Omental fat pad (tissue), 4 donors: ENCODE measurements at places on chromosomes 3 and 15.
A peak's percentile ranks its signal among the peaks of the same experiment; 100 is the strongest.

GRCh38 chr15:82312586-82313349 lies 36.5 kb downstream of the GOLGA6L10 start:
- no peak for DNase-seq

GRCh38 chr15:39205506-39206371 lies 375.1 kb upstream of the THBS1 start:
- DNase-seq, result no peak

DNA sequence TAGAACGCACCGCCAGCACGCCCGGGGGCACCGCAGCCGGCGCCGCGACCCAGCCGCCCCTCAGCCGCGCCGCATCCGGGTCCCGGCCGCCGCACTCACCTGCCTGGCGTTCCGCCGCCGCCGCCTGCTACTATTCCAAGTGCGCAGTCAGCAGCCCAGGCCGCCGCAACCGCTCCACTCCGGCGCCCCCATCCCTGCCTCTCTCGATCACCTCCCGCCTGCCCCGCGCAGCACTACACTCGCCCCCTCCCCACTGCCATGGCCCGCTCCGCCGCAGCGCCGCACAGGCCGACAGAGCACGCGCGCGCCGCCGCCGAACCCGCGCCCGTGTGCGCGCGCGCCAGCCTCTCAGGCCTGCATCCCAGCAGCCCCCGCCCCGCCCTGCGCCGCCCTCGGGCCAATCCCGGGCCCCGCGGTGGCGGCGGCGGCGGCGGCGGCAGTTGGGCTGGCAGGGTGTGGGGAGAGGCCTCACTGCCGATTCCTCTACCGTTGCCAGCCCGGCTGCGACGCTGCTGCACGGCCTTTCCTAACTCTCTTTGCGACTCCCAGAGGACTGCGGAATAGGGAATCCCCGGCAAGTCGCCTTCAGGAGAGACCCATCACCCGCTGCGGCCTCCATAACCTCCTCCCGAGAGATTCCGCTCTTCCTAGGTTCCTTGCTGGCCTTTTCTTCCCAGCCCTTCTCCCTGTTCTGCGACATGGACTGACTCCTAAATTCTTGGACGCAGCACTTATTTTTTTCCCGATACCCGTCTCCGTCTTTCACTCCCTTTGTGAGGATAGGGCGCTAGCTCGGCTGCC lies at the start of gene PIK3CB:
TSS of gene PIK3CB (minus strand) at position 333 of the 801 bp plus-strand sequence. CDS start 75,585 bp downstream, outside the sequence.
- peak; percentile 27 for DNase-seq

- DNase-seq, result no peak
Measured at GRCh38 chr3:143581972-143582722, 266.1 kb downstream of the SLC9A9 start.

DNA sequence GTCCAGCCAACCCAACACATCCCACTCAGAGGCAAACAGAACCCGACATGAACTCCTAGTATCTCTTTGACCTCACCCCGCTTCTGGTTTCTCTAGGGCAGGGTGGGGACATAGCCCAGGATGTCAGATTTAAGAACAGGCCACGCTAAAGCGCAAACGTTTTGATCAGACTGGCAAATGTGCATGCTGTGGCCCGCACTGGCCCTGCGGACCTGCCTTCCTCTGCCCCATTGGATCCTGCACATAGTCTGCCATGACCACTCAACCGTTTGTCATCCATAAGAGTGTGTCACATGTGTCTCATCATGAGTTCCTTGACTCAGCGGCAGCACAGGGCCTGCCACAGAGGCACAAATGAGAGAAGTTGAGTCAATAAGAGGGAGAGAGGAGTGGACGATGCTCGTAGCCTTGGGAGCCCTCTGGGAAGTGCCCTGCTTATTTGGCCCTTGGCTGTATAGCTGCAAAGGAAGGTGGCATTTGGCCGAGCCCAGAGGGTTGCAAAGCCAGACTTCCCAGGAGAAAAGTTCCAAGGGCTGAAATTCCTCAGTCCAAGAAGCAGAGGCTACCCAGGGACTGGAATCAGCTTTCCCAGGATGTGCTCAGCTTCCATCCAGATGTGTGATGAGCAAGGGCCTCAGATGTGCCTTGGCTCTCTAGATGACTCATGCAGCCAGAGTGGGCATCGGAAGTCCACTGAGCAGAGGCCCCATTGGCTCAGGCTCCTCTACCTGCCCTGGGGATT lies 55.5 kb upstream of the SLCO2A1 start:
- no peak for DNase-seq

- DNase-seq, result no peak
Measured at GRCh38 chr15:81098861-81099651, 35.0 kb upstream of the CFAP161 start.

GRCh38 chr15:52284164-52284563 lies 11.4 kb downstream of the MYO5C start:
- DNase-seq, result no peak

GRCh38 chr15:71111950-71112349 lies 3.3 kb upstream of the THSD4 start:
- DNase-seq, result no peak

GRCh38 chr3:114686621-114687020 lies 392.8 kb downstream of the TIGIT start:
- no peak for DNase-seq

- DNase-seq, result no peak
Measured at GRCh38 chr15:63792584-63792983, 41.2 kb downstream of the HERC1 start.

DNA sequence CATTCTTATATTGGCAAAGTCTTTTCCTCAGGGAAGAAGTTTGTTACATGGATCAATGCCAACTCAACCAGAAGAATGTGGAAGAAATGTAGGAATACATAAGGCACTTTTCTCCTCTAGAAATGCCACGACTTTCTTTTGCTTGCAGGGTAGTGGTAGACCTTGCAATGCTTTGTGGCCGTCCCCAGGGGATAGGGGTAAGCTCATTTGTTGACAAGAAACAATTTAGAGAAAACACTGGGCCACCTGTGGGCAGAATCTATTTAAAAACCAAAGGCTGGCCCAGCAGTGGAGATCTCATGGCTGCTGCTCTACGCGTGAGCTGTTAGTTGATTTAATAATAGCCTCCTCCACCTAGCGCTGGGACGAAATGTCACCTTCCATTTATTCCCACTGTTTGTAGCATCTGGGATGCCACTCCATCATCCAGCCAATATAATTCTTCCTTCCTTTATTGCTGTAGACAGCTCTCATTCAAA lies 64.6 kb upstream of the PFN2 start:
- DNase-seq, result no peak

DNA sequence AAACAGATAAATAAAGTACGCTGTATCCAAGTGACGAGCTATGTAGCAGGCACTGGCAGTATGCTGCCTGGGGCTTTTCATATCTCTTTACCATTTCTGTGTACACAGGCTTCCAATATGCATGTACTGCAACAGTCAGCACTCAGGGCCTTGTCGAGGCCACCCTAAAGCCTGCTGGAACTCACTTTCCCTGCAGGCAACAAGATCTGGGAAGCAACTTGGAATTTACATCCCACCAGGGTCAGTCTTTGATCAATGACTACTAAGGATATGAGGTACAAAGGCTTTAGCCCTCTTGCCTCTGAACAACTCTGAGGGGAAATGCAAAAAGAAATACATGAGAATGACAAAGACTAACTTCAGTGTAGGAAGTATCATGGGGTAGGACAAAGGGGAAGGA lies 101.8 kb upstream of the ARL6 start:
- DNase-seq, result no peak

- no peak for DNase-seq
Measured at GRCh38 chr3:45992133-45992729, 3.4 kb downstream of the FYCO1 start.

DNA sequence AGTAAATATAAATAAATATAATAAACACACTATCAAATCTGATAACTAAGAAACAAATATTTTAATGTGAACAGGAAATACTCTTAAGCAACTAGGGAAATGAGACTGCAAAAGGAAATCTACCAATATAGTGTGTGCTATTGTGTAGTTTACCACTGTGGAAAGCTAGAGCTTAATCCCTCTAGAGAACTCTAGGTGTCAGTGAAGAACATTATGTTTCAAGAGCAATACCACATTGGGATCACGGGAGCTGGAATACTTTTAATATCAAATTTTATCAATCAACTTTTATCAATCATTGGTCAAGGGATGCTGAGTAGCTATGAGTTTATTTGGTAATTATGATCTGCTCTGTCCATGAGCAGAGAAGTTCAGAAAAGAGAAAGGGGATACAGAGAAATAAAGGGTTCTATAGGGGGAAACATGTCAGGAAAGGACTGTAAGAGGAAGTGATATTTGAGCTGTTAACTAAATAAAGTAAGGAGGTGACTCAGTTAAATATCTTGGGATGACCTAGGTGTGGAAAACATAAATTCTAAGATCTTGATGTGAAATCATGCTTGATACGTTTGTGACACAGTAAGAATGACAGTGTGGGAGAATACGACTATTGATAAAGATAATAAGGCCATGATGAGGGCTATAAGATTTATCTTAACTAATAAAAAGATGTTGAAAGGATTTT lies 762.2 kb upstream of the ALCAM start:
- no peak for DNase-seq

- DNase-seq, result no peak
Measured at GRCh38 chr3:30598668-30599545, 7.5 kb upstream of the TGFBR2 start.

DNA sequence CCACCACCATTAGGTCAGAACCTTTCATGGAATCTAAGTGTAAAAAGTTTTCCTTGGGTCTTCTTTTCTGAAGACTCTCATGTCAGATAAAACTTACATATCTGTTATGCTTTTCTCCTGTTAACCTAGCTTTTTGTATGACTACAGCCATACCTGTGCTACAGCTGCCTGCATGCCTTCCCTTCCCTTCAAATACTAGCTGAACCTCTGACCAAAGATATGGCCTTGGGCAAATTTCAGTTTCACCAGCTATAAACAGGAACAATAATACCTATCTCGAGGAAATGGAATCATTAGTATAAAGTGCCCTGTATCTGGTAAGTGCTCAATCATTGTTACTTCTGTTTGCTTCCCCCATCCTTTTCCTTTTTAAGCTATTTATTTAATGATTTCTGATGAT lies 25.0 kb downstream of the GLB1 start:
- DNase-seq, result no peak

DNA sequence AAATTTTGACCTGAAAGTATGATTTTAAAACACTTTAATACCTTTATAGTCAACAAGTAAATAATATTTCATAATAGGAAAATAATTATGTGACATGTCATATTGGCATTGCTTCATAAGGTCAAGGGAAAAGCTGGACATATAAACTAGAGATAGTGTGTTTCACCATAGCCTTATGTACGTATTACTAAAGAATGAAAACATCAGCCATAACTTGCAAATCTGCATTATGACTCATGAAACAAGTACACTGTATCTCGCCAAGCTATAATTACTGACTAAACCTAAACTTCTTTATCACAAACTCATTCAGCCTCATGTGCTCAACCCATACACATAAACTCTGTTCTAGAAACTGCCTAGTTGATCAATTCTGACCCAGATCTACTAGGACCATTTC lies 950.1 kb downstream of the FHIT start:
- no peak for DNase-seq

- no peak for DNase-seq
Measured at GRCh38 chr3:197309528-197310361, 11.3 kb upstream of the DLG1 start.

DNA sequence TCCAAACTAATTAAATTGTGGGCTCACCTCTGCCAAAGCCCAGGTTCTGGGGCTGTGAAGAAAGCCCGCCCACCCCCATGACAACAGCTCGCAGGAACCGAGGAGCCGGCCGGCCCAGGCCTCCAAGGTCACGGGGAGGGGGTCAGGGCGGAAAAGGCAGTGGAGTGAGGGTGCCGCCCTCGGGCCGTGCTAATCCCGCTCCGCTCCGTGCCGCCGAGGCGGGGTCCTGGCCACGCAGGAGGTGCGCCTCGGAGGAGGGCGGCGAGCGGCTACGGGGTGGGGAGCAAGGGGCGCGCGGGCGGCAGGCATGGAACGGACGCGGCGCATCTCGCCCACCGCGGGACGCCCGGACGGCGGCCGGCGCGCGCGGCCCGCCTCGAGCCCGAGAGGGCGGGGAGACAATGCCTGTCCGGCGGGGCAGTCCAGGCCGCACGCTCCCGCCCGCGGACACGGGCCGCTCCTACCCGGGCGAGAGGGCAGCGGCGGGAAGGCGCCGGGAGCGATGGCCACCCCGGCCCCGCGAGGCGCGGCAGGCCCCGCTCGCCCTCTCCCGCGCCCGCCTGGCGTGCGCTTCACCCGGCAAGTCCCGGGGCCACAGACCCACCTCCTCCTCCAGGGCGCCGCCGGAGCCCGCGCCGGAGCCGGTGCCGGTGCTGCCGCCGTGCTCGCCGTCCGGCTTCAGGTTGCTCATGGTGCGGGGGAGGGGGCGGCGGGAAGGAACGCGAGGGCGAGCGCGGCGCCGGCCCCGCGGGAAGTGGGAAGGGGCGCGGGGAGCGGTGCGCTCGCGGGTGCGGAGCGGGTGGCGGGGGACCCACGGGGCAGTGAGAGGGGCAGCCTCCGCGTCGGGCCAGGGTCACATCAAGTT lies 528 bp downstream of the RBPMS2 start:
- DNase-seq, result no peak

GRCh38 chr15:75195122-75195765 lies 6.4 kb upstream of the C15orf39 start:
- no peak for DNase-seq

- no peak for DNase-seq
Measured at GRCh38 chr3:146780251-146780650, 175.1 kb upstream of the PLSCR5 start.

- DNase-seq, result no peak
Measured at GRCh38 chr3:9730657-9731205, 804 bp upstream of the BRPF1 start.

- no peak for DNase-seq
Measured at GRCh38 chr3:114439284-114439683, 145.5 kb downstream of the TIGIT start.

DNA sequence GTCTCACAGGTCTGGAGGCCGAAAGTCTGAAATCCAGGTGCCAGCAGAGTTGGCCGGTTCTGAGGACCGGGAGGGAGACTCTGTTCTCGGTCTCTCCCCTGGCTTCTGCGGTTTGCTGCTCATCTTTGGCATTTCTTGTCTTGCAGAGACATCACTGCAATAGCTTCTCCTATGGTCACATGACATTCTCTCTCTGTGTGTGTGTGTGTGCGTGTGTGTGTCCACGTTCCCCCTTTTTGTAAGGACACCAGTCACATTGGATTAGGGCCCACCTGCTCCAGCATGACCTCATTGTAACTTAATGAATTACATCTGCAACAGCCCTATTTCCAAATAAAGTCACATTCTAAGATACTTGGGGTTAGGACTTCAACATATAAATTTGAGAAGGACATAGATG lies 12.4 kb upstream of the ATP10A start:
- DNase-seq, result no peak

- no peak for DNase-seq
Measured at GRCh38 chr15:71666763-71667620, 143.4 kb upstream of the NR2E3 start.

- DNase-seq, result no peak
Measured at GRCh38 chr3:12286927-12287726, 1.7 kb upstream of the PPARG start.

GRCh38 chr3:120496278-120497002 lies 45.6 kb upstream of the FSTL1 start:
- DNase-seq, result no peak

DNA sequence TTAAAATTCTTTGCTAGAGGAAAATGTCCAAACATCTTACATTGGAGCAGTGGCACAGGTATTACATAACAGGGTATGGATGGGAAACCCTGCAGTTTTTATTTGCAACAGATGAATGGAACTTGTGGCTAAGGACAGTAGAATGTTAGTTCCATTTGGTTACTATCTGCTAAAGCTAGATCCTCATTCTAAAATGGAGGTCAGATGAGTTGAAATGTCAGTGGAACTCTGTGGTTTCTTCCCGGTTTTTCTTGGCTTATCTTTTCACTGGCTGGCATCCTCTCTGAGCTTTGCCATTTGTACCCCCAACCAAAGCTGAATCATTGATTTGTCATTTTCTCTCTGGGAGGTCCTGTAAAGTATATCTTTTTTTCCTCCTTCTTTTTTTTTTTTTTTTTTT lies 68.9 kb downstream of the ARMC8 start:
- no peak for DNase-seq
